ENCODE measurements at places on chromosomes 5 and 9.

- DNase-seq = no peak
Observed at GRCh38 chr5:175321927-175322532, 122.0 kb downstream of the DRD1 start.

DNA sequence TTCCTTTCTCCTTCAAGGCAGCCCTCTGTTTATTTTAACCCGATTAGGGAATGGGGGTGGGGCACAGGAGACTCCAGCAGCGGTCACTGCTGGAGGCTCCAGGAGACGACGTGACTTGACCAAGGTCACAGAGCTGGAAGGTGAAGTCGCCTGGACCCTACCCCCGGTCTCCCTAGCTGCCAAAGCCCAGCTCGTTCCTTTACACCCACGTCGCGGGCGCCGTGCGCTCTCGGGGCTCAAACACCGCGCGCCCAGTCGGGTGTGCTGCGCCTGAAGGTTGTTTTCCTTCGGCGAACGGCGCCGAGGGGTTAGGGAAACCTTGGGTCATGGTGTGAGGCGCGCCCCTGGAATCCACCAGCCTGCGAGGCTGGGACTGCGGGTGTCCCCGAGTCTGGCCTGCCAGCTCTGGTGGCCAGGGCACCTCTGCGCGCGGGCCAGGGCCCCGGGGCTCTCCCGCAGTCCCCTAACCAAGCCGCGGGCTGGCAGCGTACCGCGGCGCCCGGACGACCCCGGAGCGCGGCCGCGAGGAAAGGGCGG, 747 bp upstream of the UNC5A start:
- DNase-seq = no peak

- DNase-seq = no peak
Observed at GRCh38 chr5:157245476-157245875, 20.4 kb upstream of the CYFIP2 start.

- DNase-seq = no peak
Observed at GRCh38 chr5:96924016-96924443, 11.8 kb upstream of the LNPEP start.

- DNase-seq = no peak
Observed at GRCh38 chr9:123043081-123043939, 9.8 kb downstream of the GPR21 start.

GRCh38 chr5:15587916-15588315, 87.9 kb downstream of the FBXL7 start:
- DNase-seq = no peak

GRCh38 chr5:133032852-133033742, 6.7 kb upstream of the ZCCHC10 start:
- DNase-seq = no peak

DNA sequence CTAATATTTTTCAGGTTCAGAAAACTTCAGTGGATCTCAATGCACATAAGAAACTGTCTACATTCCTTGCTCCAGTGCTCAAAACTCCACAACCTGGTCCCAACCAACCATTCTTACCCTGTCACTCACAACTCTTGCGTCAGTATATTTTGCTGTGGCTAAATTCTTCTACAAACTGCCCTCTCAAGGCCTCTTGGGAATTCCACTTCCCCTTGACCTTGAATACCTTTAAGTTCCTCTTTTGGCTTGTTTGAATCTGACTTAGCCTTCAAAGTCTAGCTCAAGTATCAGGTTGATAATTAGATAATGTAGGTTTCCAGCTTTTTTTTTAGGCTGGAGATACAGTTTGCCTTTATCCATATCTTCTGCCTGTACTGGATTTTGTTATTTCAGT, 128.3 kb downstream of the SLF1 start:
- DNase-seq = peak; percentile 58

DNA sequence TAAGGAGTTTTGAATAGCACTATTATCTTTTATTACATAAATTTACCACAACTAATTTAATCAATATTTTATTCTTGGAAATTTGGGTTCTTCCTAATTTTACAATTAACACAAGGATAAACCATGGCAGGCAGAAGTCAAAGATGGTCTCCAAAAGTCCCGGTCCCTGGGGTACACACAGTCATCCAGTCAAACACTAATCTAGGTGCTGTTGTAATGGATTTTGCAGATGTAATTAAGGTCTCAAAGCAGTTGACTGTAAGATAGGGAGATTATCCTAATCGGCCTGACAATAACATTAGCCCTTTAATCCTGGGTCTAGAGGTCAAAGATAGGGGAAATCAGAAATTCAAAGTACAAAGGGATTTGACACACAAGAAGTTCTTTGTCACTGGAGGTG, 57.5 kb upstream of the HTR1A start:
- no peak for DNase-seq

DNA sequence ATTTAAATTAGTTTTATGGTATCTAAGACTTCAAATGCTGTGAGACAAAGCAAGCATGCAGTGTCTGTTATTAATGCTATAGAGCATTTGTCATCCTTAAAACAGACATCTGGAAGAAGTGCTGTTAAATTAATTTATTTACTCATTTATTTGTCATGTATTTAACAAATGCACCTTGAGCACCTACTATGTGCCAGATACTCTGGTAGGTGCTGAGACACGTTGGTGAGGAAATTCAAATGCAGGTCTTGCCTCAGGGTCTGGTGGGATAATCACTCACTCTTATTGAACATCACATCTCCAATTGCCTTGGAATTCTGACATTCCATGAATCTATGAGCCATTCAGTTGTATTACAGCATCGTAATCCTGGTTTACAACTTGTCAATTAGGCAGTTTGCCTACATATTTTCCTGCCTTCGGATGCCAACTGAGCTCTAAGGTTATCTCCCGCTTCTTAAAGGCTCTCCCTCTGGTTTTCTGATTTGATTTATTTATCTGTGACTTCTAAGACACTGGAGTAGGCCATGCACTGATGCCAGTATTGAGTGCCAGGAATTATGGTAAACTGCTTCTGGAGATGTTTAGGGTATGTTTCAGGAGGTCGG, 56.0 kb upstream of the RPS23 start:
- DNase-seq = no peak

Measured in inflammatory macrophage treated with lipopolysaccharide for 4 hours (primary cell).